ENCODE measurements at places on chromosomes 4 and X. TPM values are rescaled to one million over a fixed set of nuclear protein-coding genes. Genes with fewer than 3 reads are reported as not detected.

DNA sequence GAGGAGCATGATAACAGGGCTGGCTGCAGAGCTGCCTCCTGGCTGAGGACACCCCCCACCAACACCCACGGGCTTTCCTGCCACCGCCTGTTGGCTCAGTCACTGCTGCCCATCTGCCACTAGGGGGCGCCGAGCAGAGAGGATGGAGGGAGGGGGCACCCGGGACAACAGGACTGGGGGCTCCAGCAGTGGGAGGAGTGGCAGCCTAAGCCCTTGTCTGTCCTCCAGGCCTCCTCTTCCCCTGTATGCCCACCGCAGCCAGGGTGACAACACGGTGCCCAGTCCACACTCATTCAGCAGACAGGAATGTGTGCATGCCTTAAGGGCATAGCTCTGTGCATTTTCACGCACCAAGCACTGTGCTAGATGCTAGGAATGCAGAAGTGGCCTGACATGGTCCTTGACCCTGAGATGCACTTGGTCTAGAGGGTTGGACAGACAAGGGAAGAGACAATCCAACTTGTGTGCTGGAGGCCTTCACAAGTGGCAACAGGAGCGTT lies 149.9 kb downstream of the AMMECR1 start:
- peaks cover 7% of the 10 kb centered on the region for H3K4me1 ChIP-seq
- H3K36me3 ChIP-seq, result no peaks in the 10 kb centered on the region
- no peak overlapping the region for H3K4me3 ChIP-seq
- H3K27me3 ChIP-seq, result no peaks in the 10 kb centered on the region
- DNase-seq, result no peak

- H3K36me3 ChIP-seq, result no peaks in the 10 kb centered on the region
- no peak overlapping the region for H3K27ac ChIP-seq
- no peak for DNase-seq
- no peaks in the 10 kb centered on the region for H3K4me1 ChIP-seq
- H3K27me3 ChIP-seq, result no peaks in the 10 kb centered on the region
These were observed 22.6 kb upstream of the UBA1 start for GRCh38 chrX:47170861-47171692.

Gene WWC2
- 30.7 TPM for total RNA-seq

Gene KLF3
- 76.7 TPM for total RNA-seq

Gene TCP11X2
- total RNA-seq, result not detected

Gene POLN
- 0.95 TPM for total RNA-seq

Data from ovary (tissue), 10 donors.